ENCODE measurements at places on chromosomes 16 and 17.

DNA sequence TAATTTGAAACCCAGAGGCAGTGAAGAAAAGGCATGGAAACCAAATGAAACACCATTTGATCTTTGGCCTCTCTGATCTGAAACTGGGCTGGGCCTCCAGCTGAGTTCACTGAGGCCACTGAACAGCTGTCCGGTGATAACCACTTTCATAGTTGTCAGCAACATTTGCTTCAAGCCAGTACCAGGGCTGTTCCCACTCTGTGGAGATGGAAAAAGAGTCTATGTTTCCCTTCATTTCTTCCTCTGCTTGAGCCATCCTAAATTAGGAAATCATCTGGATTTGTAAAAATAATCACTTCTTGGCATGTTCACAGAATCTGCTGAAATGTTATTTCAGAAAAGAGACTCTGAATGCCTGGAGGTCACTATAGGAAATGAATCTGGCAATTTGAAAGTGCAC, 119.3 kb downstream of the STX8 start:
- no peaks in the 10 kb centered on the region for H3K27me3 ChIP-seq
- no peak overlapping the region for H3K4me3 ChIP-seq
- H3K4me1 ChIP-seq, result no peaks in the 10 kb centered on the region
- H3K27ac ChIP-seq, result no peak overlapping the region

DNA sequence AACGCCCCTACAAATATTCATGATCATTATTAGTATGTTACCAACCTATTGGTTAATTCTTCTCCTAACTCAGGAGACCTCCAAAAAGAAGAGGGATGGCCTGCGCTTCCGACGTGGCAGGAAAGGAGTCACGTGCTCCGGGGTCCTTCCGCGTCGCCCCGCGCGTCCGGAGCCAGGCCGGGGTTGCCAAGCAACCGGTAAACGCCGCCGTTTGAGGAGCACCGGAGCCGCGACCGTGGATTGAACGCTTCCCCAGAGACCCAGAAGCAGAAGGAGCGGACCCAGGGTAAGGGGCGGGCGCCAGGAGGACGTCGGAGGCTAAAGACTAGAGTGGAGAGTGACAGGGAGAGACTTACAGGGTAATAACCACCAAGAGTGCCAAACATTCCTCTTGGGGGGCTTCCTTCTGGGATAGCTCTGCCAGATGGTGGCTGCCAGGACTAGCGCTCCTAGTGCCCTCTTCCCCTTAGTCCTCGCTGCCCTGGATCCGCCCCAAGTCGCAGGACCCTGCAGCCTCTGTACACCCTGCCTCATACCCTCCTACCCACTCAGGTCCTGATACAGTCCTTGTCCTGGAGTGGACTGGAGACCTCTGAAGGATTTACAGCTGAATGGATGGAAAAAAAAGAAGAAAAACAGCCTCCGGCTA, at the start of gene DNAI2:
DNAI2 (plus strand) TSS at position 175 of the 649 bp plus-strand sequence. CDS start 7,584 bp downstream, outside the sequence.
- peak within 1 kb of the TSS; percentile 72 for H3K27ac ChIP-seq
- H3K36me3 ChIP-seq, result no peaks in the 10 kb centered on the region
- H3K27me3 ChIP-seq, result no peaks in the 10 kb centered on the region
- DNase-seq, result peak; percentile 42

- peak overlapping the region; percentile 98 for H3K27ac ChIP-seq
- peaks cover 18% of the 10 kb centered on the region for H3K4me1 ChIP-seq
- H3K27me3 ChIP-seq, result no peaks in the 10 kb centered on the region
- peaks cover 2% of the 10 kb centered on the region for H3K36me3 ChIP-seq
- H3K4me3 ChIP-seq, result peak overlapping the region; percentile 79
Observed at GRCh38 chr16:68236826-68237242, 907 bp upstream of the ESRP2 start.

DNA sequence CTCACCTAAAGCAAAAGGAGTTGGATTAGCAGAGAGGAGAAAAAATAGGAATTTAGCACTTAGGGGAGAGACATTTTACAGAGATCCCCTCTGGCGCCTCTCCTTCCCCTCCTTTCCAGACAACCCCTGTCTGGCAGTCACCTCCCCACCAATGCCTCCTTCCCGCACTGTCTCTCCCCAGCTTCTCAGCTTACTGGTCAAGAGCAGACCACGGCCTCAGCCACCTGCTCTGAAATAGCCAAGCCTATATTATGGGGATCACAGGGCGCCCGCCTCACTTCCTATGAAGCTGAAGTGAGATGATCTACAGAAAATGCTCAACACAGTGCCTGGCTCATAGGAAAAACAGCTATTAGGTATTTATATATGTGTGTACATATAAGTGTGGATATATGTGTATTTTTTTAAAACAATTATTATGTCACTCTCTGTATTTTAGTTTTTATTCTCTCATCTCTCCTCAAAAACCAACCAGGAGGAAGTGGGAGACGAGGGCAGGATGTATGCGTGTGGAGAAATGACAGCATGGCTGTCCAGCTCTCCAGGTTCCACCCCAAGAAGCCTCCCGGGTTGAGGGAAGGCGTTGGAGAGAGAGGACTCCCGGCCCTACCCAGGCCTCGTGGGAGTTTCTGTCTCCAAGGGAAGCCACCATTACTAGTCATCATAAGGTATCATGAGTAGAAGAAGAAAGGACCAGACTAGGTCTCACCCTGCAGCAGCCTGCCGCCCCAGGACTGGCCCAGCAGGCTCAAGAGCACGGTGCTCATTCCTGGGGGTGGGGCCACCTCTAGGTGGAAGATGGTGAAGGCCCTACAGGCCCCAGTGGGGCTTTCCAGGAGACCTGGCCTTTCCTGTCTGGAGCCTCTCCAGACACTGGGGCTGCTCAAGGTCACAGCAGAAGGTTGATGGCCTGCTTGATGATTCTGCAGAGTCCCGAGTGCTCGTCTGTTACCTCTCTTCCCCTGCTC, 27.2 kb downstream of the MAP3K14 start:
- H3K36me3 ChIP-seq, result no peaks in the 10 kb centered on the region
- peaks cover 20% of the 10 kb centered on the region for H3K4me1 ChIP-seq
- H3K27ac ChIP-seq, result no peak overlapping the region
- H3K4me3 ChIP-seq, result no peak overlapping the region
- no peaks in the 10 kb centered on the region for H3K27me3 ChIP-seq

- no peaks in the 10 kb centered on the region for H3K27me3 ChIP-seq
- no peaks in the 10 kb centered on the region for H3K36me3 ChIP-seq
- peak overlapping the region; percentile 96 for H3K27ac ChIP-seq
- peak; percentile 89 for DNase-seq
- H3K4me1 ChIP-seq, result peaks cover 70% of the 10 kb centered on the region
- H3K4me3 ChIP-seq, result no peak overlapping the region
Observed at GRCh38 chr17:41544491-41544892, 16.4 kb upstream of the KRT19 start.

DNA sequence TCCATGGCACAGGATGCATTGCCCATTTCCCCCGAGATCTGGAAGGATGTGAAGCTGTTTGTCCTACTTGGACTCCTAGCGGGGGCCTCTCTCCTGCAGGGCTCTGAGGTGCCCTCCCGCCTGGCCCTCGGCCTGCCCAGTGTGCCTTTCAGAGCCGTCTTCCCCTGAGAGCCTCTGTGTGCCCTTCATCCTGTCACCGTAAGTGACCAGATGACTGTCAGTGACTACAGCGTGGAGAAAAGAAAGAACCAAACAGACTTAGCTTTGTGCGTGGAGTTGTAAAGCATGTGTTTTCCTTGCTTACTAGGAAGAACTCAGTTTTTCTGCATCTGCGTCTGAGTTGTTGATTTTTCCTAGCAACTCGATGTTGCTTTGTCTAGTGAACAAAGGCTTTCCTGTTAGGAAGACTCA, 56.1 kb downstream of the BANP start:
- peaks cover 1% of the 10 kb centered on the region for H3K36me3 ChIP-seq
- no peak overlapping the region for H3K4me3 ChIP-seq
- H3K27ac ChIP-seq, result no peak overlapping the region
- H3K4me1 ChIP-seq, result no peaks in the 10 kb centered on the region
- DNase-seq, result no peak
- H3K27me3 ChIP-seq, result no peaks in the 10 kb centered on the region

DNA sequence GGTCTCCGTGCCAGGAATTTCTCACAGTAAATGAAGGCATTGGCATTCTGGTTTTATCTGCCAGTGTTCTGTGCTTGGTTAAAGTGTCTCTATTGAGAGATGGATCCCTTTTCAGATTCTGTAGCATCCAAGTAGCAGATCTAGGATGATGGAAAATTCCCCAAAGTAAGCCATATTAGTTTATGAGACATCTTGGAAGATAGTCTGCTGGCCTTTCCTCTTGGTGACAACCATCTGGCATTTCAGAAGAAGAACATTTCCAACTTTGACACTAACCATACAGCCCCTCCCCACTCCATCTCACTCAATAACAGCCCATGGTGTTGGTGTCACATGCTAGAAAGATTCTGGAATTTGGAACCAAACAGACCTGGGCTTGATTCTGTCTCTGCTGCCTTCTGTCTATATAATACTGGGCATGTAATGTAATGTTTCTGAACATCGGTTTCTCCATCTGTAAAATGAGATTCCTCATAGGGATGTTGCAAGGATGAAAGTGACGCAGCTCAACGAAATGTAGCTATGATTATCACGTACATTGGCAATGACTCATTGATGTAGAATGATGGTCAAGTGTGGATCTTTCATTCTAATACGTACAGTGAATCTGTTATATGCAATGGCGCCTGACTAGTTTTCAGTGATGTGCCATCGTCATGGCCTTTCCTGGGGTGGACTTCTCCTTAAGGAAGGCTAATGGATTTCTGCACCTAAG, 32.6 kb upstream of the PIRT start:
- H3K4me3 ChIP-seq, result no peak overlapping the region
- no peak overlapping the region for H3K27ac ChIP-seq
- no peaks in the 10 kb centered on the region for H3K4me1 ChIP-seq
- no peaks in the 10 kb centered on the region for H3K27me3 ChIP-seq
- H3K36me3 ChIP-seq, result no peaks in the 10 kb centered on the region

GRCh38 chr16:67486805-67487204, 3.5 kb upstream of the AGRP start:
- DNase-seq, result no peak
- no peak overlapping the region for H3K27ac ChIP-seq
- H3K4me1 ChIP-seq, result peaks cover 19% of the 10 kb centered on the region
- H3K4me3 ChIP-seq, result no peak overlapping the region
- H3K36me3 ChIP-seq, result no peaks in the 10 kb centered on the region
- no peaks in the 10 kb centered on the region for H3K27me3 ChIP-seq

DNA sequence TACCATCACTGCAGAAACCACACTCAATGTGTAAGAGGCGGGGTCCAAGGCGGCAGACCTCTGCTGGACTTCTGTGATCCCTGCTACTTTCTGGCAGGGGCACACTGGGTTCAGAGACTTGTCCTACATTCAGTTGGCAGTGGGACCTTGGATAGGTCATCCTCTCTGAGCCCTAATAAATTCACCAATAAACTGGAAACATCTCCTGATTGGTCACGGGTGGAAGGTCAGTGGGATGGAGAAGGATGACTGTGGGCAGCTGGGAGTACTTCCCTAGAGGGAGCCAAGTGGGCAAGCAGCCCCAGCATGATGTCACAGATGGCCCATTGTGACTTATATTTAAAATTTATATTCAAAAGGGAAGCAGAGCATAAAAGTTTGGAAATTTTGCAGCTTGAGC, 49.7 kb downstream of the RNF112 start:
- H3K4me3 ChIP-seq, result no peak overlapping the region
- H3K4me1 ChIP-seq, result no peaks in the 10 kb centered on the region
- no peaks in the 10 kb centered on the region for H3K27me3 ChIP-seq

GRCh38 chr17:76888661-76889060, 20.5 kb downstream of the MGAT5B start:
- no peak overlapping the region for H3K4me3 ChIP-seq
- H3K27me3 ChIP-seq, result no peaks in the 10 kb centered on the region

DNA sequence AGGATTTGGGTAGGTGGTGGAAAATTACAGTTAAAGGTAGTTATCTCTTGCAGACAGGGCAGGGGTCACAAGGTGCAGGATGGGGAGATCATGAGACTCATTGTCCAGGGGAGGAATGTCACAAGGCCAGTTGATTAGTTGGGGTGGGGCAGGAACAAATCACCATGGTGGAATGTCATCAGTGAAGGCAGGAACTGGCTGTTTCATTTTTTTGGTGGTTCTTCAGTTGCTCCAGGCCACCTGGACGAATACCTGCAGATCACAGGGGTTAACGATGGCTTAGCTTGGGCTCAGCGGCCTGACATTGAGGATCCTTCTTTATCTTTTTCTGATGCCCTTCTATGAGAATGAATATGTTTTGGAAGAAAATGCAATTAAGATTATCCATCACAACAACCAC, 87.1 kb downstream of the KPNA2 start:
- DNase-seq, result peak; percentile 26
- H3K27me3 ChIP-seq, result no peaks in the 10 kb centered on the region
- no peaks in the 10 kb centered on the region for H3K4me1 ChIP-seq
- no peak overlapping the region for H3K4me3 ChIP-seq
- no peaks in the 10 kb centered on the region for H3K36me3 ChIP-seq

- 0 out of 2 replicates have a peak, but pooled peaks cover 4% of the 10 kb centered on the region for H3K4me1 ChIP-seq
- no peaks in the 10 kb centered on the region for H3K36me3 ChIP-seq
- no peaks in the 10 kb centered on the region for H3K27me3 ChIP-seq
- DNase-seq, result no peak
- H3K4me3 ChIP-seq, result no peak overlapping the region
Observed at GRCh38 chr17:72349491-72349995, 228.7 kb downstream of the SOX9 start.

GRCh38 chr16:68013440-68013839, 2.3 kb downstream of the DPEP2NB start:
- no peaks in the 10 kb centered on the region for H3K27me3 ChIP-seq
- H3K36me3 ChIP-seq, result no peaks in the 10 kb centered on the region
- H3K4me3 ChIP-seq, result no peak overlapping the region

DNA sequence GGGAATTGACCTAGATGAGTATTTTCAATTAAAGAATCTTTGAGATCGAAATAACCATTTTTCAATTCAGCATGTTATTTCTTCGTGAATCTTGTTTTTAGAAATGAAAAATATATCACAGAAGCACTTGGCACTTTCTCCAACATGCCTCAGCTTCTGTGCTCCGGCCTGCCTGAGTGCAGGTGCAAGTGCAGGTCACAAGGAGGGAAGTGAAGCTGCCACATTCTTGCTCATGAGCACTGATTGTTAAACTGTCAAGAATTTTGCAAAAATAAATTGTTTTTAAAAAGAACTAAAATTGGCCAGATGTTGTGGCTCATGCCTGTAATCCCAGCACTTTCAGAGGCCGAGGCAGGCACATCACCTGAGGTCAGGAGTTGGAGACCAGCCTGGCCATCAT, 38.3 kb upstream of the SKAP1 start:
- H3K4me1 ChIP-seq, result peaks cover 16% of the 10 kb centered on the region
- no peak for DNase-seq
- no peak overlapping the region for H3K27ac ChIP-seq
- no peak overlapping the region for H3K4me3 ChIP-seq
- H3K36me3 ChIP-seq, result no peaks in the 10 kb centered on the region

- H3K27me3 ChIP-seq, result no peaks in the 10 kb centered on the region
- no peaks in the 10 kb centered on the region for H3K4me1 ChIP-seq
- DNase-seq, result peak; percentile 45
- no peak overlapping the region for H3K27ac ChIP-seq
Observed at GRCh38 chr17:70552230-70552981, 383.1 kb downstream of the KCNJ2 start.
